Left cardiac atrium (tissue), 4 donors: ENCODE measurements at places on chromosomes 2 and 18. TPM values are rescaled to one million over a fixed set of nuclear protein-coding genes. Genes with fewer than 3 reads are reported as not detected.
A peak's percentile ranks its signal among the peaks of the same experiment; 100 is the strongest.

GRCh38 chr2:35827086-35827485, 528.5 kb upstream of the CRIM1 start:
- DNase-seq = no peak

DNA sequence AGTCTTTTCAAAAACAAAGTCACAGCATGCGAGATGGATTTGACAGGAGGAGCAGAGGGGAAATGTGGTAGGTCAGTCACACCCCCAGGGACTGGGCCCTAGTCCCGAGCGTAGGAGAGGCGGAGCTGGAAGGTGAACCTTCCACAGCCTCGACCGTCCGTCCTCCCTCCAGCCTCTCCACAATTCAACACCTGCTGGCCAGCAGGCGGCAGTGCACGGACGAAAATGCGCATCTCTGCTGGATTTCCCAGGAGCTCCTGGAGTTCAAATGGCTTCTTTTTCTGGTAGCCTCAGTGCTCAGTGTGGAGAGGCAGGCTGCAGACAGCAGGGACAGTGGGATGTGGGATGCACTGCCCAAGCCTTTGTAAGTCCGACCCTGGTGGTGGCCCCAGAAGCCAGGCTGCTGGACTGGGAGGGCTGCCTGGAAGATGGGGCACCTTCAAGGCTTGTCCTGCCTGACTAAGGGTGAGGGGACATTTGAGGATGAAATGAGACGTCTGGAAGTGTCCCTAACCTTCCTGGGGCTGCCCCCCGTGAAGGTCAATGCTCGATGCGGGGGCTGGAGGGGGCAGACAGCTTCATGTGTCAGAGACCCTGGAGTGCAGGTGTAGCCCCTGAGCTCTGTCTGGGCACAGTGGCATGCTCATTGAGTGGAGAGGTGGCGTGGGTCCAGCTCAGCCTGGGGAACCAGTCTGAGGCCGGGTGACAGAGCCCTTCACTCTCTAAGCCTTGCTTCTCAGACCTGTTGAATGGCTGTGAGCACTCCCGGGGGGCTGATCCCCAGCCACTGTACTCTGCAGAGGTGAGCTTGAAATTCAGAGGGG, 189.5 kb downstream of the TFCP2L1 start:
- peak; percentile 71 for DNase-seq

DNA sequence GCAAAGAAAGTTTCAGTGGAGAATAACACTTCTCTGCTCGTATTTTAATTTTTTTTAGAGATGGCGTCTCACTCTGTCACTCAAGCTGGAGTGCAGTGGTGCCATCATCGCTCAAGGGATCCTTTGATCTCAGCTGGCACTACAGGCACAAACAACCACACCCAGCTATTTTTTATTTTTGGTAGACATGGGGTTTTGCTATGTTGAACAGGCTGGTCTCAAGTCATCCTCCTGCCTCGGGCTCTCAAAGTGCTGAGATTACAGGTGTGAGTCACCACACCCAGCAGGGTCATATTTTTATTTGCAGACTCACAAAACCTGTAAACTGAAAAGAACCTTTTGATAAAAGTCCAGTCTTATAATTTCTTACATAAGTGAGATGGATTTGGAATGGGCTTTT, 2.6 kb downstream of the TRAK2 start:
- no peak for DNase-seq

GRCh38 chr2:71640489-71640888, 187.1 kb downstream of the DYSF start:
- no peak for DNase-seq

DNA sequence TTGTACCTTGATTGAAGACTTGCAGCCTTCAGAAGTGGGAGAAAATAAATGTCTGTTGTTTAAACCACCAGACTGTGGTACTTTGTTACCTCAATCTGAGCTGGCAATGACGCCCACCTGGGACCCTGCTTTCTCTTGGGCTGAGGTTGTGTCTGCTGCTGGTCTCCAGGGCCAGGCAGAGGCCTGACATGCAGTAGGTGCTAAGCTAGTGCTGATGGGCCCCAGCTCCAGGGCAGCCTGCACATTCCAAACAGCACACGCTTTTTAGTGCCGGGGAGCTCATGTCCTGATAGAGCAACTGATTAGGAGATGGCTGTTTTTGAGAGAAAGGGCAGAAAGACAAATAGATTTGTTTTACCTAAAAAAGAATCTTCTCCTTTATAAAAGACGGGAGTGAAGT, 664.0 kb upstream of the HS6ST1 start:
- DNase-seq = no peak

The IL1F10 gene
- total RNA-seq = not detected

The LOXHD1 gene
- 0.24 TPM for total RNA-seq

The GCKR gene
- total RNA-seq = 1.2 TPM
